ENCODE measurements at places on chromosomes 7 and 10. TPM values are rescaled to one million over a fixed set of nuclear protein-coding genes. Genes with fewer than 3 reads are reported as not detected.

TMEM130 gene
- total RNA-seq, result 0.42 TPM

PRPS1L1 gene
- total RNA-seq, result not detected

PTTG1IP2 gene
- not detected for total RNA-seq

VSTM2A gene
- not detected for total RNA-seq

DNA sequence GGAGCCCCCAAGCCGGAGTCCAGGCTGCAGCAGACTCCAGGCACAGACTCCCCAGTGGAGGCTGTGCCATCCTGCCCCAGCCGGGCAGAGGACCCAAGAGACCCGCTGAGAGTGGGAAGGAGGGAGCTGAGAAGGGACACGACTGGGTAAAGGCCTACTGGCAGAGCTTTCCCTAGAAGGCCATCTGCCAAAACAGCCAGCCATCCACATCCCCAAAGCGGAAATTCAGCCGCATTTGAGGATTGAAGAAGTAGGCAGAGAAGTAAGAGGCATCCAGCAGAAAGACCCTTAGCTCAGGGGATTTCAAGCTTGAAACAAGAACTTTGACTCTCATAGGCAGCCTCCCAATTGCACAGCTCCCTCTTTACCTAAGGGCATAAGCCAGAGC lies 857 bp downstream of the CPXM2 start:
- DNase-seq, result no peak

DNA sequence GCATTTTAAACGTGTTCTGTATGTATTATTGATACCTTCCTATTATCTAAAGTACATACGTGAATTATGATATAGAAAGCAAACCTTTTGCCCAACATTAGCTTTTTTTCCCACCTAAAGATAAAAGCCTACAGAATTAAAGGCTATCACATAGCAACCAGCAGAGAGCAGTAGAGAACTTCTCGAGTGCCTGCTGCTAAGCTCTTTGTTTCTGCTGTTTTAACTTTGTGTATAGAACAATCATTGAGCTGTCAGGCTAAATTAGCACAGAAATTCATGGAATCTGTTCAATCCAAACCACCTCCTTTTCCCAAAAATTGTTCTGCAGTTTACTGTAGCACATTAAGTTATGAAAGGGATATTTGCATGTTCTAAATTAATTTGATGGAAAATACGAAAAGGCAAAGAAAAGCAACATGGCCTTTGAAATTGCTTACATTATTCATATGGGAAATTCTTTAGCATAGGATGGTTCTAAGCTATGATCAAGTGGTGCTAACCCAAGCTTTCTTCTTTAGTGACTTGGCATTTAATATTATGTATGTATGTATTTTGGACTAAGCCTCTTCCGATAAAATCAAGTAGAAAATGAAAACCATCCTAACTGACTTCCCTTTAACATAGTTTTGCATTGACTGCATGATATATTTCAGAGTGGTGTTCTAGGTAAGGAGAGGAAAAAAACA lies 1288.5 kb downstream of the GATA3 start:
- DNase-seq, result no peak

- no peak for DNase-seq
Observed at GRCh38 chr7:146314962-146315361, 198.4 kb downstream of the CNTNAP2 start.

DNA sequence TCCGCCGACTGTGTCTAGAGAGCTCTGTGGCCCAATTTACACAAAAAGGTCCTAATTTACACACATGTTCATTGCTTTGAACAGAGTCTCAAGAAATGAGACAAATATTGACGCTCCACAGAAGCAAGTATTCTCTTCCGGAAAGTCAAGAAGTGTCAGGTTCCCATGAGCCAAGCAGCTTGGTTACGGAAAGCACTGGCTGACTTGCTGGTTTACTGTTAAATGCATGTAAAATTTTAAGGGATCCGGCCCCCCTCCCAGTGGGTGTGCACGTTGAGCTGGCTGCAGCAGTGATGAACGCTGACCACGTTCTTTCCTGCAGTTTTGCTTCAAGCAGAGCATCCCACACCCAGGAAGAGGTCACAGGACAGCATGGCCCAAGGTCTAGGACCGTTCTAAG lies 76.8 kb downstream of the DIP2C start:
- DNase-seq, result no peak

DNA sequence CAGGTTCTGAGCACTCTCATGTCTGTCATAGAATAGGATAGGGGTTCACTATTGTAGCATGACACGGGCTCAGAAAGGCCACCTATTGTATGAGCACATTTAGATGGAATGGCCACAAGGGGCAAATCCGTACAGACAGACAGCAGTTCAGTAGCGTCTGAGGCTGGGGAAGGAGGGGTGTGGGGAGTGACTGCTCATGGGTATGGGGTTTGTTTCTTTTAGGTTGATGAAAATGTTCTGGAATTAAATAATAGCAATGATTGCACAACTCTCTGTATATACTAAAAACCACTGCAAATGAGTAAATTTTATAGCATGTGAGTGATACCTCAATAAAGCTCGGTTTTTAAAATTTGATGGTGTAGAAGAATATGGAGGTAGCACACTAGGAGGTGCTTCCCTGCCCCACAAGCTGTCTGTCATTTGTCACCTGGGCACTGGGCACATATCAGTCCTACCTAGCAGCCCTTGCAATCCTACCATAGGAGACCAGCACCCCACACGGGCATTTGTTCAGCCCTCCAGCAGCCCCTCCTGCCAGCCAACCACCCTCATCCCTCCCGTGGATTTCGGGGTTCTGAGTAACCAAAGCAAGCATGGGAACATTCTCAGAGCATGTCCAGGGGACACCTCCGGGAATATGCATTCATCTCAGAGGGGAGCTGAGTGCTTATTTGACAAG lies 35.2 kb downstream of the KCNMA1 start:
- DNase-seq, result no peak

GRCh38 chr10:129972145-129972965 lies 8.3 kb upstream of the EBF3 start:
- no peak for DNase-seq

DNA sequence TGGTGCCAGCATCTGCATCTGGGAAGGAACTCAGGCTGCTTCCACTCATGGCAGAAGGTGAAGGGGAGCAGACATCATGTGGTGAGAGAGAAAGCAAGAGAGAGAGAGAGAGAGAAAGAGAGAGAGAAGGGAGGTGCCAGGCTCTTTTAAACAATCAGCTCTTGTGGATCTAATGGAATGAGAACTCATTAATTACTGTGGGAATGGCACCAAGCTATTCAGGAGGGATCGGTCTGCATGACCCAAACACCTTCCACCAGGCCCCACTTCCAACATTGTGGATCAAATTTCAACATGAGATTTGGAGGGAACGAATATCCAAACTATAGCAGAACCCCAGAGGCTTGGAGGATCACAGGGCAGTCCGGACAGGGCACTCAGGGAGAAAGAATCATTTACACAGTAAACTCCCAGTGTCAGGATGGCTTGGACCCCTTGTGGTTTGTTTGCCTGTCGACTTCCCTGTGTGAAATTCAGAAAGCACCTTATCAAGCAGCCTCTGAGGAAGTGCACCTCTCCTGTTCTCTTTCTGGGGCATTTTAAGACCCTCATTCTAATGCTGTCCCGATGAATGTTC lies 308.5 kb downstream of the REEP3 start:
- DNase-seq, result no peak

- no peak for DNase-seq
Observed at GRCh38 chr7:44187636-44188416, 1.4 kb downstream of the GCK start.

GRCh38 chr10:103695584-103696005 lies 159.8 kb downstream of the SH3PXD2A start:
- no peak for DNase-seq

- DNase-seq, result no peak
Observed at GRCh38 chr7:437329-438251, 82.1 kb downstream of the PDGFA start.

GRCh38 chr10:73439605-73440312 lies 6.4 kb upstream of the MSS51 start:
- DNase-seq, result no peak

- no peak for DNase-seq
Observed at GRCh38 chr10:42827201-42827600, 44.6 kb downstream of the BMS1 start.

DNA sequence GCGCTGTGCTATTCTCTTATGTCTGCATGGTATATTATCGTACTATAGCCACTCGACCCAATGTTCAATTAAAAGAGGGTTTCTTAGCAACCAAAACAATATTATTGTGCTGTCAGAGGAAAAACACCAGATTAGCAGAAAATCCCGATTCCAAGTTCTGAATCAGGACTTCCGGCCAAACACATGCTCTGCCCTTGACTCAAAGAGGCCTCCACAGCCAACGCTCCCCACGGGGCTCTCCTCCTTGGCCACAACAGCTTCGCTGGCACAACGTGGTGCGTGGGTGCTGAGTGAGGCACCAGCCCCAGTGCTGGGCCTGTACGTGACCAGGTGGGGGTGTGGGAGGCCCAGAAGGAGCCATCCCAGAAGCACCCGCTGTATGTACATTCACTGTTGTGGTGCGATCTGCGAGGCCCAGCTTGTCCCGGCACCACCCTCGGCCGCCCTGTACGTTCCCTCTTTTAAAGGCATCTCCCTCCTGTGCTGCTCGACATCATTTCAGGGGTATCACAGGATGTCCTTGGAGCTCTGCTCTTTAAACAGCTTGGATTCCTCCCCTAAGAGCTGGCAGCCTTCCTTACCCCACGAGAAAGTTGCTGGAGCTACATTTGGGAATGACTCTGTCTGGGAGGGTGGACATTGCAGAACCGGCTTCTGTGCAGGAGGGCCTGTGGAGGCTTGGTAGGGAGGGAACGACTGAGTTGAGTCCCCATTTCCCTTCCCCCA lies 736.2 kb downstream of the PARD3 start:
- DNase-seq, result no peak

DNA sequence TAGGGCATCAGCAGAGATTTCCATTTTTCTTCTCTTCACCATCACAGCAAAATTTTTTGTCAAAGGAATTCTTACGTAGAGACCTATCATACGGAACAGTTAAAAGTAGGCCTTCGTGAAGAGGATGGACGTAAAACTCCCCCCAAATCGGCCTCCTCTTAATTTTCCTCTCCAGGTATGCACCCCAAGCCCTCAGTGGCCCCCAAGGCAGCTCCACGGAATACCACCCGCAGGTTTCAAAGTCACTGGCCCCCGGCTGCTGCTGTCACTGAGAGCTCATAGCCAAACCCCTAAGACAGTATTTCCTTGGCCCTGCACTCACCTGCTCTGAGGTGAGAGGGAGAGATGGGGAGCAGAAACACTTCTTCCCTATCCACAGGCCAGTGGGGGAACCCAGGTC lies 8.8 kb downstream of the PODXL start:
- no peak for DNase-seq

- DNase-seq, result no peak
Observed at GRCh38 chr10:132022241-132022640, 40.5 kb upstream of the BNIP3 start.

GRCh38 chr10:14858338-14858960 lies 20.2 kb upstream of the SUV39H2 start:
- DNase-seq, result no peak

GRCh38 chr7:90626013-90626412 lies 29.9 kb downstream of the CDK14 start:
- DNase-seq, result no peak

DNA sequence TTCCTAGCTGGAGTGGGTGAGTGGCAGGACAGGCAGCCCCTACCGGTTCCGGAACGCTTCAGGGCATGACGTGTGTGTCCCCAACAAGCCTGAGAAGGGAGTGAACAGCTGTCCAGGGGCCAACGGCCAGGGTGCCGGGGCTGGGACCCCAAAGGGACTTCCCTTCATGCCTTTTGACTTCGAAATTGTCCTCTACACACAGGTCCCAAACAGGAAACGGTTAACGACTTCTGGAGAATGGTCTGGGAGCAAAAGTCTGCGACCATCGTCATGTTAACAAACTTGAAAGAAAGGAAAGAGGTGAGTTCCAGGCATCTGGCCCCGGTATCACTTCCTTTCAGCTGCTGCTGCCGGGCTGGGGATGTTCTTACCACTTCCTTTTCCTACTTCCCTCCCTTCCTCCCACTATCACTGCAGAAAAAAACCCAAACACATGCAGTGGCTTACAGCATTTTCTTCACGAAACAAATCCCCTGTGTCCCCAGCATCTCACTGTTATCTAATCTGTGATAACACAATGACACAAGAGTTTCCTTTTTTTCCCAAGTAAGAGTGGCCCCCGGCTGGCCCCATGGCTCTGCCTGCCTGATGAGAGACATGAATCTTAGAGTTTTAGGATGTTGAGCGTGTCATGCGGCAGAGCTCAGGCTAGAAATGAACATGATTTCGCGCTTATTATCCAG lies 63.2 kb downstream of the MKI67 start:
- peak; percentile 55 for DNase-seq

- DNase-seq, result no peak
Observed at GRCh38 chr7:30845426-30846135, 66.1 kb upstream of the AQP1 start.

DNA sequence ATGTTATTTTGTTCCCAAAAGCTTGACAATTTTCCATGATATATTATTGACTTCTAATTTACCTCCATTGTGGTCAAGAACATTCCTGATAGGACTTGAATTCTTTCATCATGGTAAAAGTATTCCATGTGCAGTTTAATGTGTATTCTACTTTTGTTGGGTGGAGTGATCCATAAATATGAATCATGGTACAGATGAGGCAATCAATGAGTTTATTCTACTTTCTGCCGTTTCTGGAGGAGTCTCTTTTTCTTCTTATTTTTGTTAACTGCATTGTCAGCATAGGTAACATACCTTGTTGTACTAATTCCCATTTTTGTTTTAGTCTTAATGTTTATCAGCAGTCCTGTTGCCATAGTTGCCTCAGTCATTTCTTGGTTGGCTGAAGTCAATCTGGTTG lies 69.6 kb downstream of the SHOC2 start:
- DNase-seq, result no peak

GRCh38 chr10:63611078-63611477 lies 89.9 kb downstream of the REEP3 start:
- DNase-seq, result no peak

DNA sequence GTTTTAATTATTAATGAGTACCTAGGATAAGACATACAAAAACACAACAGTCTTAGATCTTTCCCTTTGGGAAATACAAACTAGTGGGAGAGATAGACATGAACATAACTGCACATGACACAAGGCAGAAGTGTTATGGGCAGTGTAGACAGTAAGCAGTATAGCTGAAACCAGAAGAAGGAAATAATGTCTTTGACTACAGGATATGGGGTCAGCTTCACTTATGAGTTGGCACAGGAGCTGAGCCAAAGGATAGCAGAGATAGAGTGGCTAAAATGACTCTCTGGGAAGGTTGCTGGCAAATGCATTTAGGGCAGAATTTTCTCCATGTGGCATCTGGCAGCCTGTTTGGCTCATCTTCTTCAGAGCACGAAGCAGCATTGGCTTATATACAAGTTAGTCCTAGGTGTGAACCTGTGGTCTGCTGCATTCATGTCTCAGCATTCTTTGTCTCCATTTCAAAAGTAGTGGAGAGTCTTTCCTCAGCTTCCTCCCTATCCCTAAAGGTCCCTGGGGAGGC lies 60.3 kb upstream of the FEZF1 start:
- no peak for DNase-seq

- no peak for DNase-seq
Observed at GRCh38 chr7:4772306-4772705, 3.1 kb upstream of the AP5Z1 start.
